ENCODE measurements at places on chromosomes 12 and 14.

DNA sequence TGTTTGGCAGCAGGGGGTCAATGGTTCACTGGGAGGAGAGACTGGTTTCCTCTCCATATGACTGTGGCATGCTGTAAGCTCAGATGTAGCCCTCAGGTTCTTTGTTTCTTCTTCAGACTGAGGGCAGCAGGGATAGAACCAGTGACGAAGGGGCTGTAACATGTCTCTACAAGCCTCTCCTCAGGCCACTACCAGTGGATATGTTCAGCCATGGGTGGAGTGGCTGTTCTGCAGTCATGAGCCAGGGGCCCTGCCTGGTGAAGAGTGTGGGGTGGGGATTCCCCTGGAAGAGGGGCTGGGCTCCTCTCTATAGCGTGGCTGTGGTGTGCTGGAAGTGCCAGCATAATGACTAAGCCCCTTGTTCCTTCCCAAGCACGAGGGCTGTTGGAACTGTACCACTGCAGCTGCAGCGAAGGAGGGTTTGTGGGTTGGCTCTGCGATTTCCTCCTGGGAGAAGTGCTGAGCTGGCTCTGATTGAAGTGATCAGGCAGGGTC lies 55.8 kb downstream of the CMAS start:
- DNase-seq: peak; percentile 42

GRCh38 chr12:49036029-49036428 lies 17.5 kb upstream of the PRKAG1 start:
- no peak for DNase-seq

GRCh38 chr14:104552738-104553125 lies 26.8 kb upstream of the C14orf180 start:
- no peak for DNase-seq

DNA sequence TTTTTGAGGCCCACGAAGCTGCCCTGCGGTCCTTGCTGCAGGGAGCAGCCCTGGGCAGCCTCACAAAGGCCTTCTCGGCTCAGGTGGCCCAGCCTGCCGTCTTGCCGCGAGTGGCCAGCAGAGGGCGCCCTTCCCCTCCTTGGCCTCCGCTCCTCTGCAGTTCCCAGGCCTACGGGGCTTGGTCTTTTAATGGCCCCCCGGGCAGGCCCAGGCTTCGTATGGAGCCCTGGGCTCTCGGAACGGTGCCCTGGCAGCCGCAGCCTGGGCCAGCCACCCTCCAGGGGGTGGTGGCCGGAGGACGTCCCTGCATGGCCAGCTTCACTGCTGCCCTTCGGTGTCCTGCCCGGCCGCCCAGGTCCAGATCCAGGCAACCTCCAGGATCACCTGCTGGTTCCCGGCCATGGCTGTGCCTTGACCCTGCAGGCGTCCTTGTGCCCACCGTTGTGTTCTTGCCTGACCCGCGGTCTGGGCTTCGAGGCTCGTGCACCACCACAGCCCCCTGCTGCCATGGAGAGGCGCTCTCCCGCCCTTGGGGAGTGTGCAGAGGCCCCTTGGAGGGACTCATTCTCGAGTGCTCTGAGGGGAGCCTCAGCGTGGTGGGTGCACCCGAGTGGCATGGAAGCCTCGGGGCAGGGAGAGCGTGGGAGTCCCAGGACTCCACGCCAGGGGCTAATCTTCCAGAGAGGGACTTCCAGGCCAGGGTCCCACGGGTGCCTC lies 9.4 kb downstream of the ASPG start:
- no peak for DNase-seq

DNA sequence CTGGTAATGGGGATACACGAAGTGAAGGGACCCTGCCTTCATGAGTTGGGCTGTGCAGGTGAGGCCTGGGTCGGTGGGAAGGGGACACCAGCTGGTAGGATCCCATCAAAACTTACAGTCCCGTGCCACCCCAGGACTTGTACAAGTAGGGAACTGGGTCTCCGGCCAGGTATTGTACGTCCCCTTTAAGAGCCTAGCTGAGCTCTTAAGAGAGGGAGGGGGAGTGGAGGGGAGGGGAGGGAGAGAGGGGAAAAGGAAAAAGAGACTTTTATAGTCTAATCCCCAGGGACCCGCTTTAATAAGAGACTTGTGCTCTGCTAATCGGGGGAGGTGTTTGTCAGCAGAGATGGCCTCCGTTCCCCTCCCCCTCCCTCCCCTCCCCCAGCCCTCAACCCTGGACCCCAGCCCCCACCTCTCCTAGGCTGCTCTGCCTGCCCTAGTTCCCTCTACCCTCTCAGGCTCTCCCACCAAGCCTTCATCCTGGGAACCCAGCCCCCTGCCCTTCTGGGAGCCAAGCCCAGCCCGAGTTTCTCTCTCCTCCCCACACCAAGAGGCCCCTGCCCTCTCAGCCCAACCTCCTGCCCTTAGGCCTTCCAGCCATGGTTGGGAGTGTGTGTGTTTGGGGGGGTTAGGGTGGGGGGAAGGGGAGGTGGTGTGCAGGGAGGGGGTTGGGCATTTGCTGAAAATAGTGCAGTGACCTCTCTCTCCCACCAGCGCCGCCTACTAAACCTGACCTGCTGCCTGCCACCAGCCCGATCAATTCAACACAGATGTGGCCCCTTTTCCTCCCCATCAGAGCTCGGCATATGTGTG lies 2.6 kb downstream of the GDF11 start:
- no peak for DNase-seq

DNA sequence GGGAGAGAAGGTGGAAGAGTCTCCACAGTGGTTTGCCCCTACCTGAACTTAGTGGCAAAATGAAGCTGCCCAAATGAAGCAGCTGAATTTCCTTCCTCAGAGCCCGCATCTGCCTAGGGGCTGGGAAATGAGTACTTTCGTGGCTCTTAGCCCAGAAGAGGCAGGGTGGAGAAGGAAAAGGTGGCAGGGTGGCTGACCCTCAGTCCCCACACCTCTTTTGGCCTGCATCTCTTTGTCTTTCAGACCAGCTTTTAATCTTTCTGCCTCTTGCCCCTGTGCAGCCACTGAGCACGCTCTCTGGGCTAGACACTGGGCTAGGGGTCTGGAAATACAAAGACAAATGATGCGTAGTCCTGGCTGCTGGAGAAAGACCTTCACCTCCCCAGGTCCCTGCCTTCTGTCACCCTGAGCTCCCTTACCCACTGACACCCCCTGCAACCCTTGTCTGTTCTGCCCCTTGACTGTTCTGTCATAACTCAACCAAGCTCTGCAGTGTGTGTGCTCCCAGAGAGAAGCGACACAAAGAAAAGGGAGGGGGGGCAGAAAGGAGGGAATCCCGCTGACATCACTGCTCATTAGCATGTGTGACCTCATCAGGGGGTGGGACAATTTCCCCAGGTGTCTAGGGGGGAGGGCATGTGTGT lies 371 bp upstream of the REM2 start:
- DNase-seq: no peak

GRCh38 chr12:21429994-21430393 lies 7.5 kb upstream of the PYROXD1 start:
- no peak for DNase-seq

DNA sequence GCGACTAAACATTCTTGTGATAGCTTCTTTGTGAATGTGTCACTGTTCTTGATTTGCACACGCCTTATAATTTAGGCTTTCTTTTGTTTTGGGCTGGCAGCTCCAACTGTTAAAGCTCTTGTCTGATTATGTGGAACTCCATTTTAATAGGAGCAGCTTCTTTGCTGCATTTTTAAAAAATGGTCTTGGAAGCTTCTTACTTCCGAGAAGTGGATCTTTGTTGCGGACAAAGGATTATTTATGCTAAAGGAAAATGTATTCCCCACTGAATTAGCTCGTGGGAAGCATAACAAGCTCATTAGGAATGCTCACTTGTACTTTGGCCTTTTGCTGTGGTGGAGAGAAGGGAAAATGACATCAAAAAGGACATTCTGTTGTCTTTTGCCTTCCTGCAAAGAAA lies 20.0 kb downstream of the GAS2L3 start:
- DNase-seq: no peak

- no peak for DNase-seq
Observed at GRCh38 chr12:27521066-27521465, 2.9 kb upstream of the PPFIBP1 start.

DNA sequence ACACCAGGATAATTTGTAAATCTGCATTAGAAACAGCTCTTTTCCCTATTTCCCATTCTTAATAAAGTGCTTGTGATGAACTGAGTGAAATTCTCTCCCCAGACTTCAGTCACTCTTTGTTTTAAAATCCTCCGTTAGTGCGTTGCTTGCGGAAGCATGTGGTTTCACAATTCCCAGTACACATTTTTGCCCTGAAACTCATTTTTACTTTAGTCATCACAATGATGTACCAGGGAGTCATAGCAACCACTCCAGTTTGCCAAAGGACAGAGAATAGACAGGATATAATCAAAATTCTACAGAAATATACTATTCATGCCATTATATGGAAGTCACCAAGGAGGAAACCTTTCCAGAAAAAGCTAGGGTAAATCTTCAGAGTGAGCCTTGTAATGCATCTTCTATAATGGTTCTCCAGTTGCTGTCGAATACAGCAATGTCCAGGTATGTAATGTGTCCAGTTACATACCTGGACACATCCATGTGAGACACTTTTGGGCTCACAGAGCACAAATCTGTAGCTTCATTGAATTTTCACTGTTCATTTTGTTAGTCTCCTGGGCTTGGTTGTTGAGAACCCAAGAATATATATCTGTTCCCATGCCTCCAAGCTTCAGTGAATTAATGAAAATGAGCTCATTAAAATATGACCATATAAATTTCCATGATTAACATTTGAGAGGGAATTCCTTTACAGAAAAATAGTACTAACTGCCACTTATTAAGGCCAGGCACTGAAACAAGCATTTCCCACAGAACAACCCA lies 57.8 kb downstream of the GPR135 start:
- peak; percentile 74 for DNase-seq

- peak; percentile 16 for DNase-seq
Observed at GRCh38 chr12:102879144-102879763, 37.8 kb downstream of the PAH start.

DNA sequence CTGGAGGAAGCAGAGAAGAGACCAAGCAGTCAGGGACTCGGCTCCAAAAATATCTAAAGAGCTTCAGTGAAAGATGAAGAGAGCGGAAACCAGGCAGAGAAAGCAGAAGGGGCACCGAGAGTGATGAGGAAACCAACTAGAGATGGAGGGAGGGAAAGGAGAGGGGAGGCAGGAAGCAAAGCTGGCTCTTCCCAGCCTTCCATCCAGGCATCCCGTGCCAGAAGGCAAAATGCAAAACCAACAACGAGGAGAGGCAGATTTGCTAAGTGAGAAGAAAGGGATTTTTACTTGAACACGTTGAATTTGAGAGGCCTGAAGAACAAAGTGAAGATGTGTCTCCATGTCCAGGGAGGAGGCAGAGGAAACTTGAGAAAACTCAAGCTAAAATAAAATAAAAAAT lies 90.1 kb downstream of the NUAK1 start:
- DNase-seq: no peak

GRCh38 chr14:104384776-104385071 lies 194.8 kb upstream of the C14orf180 start:
- DNase-seq: no peak

DNA sequence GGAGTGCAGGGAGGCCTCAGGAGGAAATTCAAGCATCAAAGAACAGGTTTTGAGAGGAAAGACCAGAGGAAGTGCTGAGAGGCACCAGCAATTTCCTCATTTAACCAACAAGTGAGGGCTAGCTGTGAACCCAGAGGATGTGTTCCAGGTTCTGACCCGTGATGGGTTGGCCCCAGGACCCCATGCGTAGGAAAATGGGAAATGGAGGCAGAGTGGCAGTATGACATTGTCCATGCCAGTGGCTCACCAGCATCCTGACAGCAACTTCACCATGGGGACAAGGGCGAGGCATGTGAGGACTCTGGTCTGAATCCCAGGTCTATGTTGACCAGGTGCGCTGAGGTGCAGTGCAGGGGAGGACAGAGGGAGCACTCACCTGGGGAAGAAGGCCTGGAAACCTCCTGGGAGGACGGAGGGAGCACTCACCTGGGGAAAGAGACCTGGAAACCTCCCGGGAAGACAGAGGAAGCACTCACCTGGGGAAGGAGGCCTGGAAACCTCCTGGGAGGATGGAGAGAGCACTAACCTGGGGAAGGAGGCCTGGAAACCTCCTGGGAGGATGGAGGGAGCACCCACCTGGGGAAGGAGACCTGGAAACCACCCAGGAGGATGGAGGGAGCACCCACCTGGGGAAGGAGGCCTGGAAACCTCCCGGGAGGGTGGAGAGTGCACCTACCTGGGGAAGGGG lies 6.7 kb upstream of the CACNA2D4 start:
- no peak for DNase-seq

- no peak for DNase-seq
Observed at GRCh38 chr12:66960704-66961690, 282.1 kb upstream of the GRIP1 start.

DNA sequence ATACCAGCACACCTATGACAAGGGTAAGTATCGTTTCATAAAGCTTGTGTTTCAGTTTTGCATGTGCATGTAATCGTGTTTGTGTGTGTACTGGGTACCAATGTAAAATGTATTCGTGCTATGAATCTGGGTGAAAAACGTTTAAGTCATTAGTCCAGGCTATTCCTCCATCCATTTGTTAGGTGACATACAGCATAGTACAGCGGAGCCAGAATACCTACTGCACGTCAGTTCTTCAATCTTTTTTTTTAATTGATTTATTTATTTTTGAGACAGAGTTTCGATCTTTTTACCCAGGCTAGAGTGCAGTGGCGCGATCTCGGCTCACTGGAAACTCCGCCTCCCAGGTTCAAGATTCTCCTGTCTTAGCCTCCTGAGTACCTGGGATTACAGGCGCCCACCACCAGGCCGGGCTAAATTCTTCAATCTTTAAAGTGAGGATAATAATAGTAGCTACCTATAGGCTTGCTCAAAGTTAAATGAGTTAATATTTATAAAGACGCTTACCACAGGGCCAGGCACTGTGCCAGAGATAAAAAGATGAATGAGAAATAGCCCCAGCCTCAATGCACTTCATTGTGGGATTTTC lies 661 bp upstream of the RPS26 start:
- DNase-seq: no peak

DNA sequence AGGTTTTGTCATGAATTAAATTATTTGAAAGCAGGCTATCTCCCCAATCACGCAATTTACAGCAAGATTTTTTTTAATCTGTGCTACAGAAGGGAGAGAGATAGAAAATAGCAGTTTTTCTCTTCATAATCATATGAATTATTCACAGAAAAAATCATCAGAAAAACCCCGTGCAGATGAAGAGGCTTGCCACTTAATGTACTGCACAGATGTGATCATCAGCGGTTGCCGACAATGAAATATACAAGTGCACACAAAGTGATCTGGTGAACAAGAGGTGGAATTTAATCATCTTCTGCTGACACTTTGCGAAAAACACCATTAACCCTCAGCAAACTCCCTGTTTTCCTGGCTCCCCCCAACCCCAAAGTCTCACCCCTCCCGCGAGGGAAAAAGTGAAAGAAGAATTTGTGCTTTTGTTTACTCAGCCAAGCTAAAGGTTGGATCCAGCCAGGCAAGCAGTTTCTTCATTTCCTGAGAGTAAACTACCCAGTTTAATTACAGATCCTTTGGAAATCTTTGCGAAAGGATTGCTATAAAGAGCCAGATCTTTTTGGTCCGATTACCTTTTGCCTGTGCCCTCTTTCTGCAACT lies 3.1 kb upstream of the LMO3 start:
- no peak for DNase-seq

All from AG09309 (cell line).